ENCODE measurements at places on chromosomes 3 and 15.

DNA sequence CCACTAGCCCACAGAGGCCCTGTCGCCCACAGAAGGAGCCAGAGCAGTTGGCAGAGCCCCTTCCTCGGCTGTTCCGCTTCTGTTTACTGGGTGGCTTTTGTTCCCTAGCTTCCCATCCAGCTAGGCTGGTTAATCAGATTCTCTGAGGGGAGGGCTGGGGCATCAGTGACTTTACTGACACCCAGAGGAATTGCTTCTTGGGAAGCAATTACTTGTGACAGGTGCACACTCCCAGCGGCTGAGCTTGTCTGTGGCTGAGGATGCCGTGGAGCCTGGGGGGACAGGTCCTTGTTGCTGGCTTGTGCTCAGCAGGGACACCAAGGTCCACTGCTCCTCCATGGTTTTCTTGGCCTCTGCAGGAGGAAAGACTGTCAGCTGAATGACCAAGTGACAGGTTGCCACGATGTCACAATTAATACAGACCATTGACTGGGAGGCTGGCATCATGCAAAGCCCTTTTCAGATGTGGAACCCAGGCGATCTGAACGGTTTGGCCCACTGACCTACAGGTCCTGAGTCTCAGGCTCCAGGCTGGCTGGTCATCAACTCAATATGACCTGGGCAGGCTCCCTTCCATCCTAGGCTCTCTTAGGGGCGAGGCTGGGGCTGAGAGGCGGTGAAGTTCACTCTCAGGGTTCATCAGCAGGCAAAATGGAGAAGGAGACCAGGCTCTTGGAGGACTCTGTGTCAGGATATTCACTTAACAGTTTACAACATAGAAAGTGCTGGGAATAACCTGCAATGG is 31.8 kb upstream of the SFMBT1 start:
- no peak for DNase-seq

GRCh38 chr3:71187715-71188114 is 395.8 kb downstream of the FOXP1 start:
- no peak for DNase-seq

DNA sequence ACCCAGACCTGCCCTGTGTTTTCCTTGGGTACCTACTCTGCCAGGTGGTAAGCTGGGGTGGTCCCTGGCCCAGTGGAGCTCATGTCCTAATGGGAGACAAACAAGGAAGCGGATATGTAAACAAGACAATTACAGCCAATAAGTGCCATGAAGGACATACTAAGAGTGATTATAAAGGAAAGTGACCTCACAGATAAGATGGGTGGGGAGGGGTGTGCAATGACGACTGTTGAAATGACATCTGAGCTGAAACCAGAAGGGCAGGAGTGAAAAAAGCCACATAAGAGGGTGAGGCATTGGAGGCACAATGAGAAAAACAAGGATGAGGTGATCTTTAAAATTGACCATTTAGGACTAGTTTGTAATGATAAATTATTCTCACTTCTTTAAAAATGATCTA is 336.2 kb upstream of the IL12A start:
- DNase-seq: no peak

- DNase-seq: no peak
Observed at GRCh38 chr3:197549261-197549885, 6.4 kb downstream of the BDH1 start.

- DNase-seq: no peak
Observed at GRCh38 chr3:10816019-10816862, at the start of gene SLC6A11. Gene SLC6A11 (plus strand): TSS chr3:10816228. CDS start chr3:10816266, 38 bp downstream.

DNA sequence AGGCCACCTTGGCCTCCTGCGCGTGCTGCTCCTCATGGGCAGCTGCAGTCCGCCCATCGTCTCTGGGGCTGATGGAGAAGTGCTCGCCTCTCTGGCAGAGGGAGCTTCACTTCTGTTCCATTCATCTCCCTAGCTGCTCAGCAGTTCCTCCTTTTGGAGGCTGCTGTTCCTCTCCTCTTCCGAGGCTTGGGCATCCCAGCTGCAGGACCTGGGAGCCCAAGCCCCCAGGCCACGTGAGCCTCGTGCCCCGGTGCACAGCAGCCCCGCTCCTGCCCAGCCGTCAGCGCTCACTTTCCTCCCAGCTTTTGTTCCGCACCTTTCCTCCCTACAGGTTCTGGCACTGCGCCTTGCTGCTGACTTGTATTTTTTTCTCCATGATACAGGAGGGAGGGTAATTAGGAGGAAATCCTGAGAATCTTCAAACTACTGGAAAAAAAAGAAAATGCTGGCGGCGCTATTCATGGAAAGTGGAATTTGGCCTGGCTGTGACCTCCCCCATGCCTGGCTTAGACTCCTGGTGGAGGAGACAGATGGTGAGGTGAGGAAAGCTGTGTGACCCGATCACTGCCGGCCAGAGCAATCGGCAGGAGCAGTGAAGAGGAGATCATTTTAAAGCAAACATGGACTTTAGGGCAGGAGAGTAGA is 210.1 kb downstream of the CHST2 start:
- peak; percentile 43 for DNase-seq

- DNase-seq: peak; percentile 90
Observed at GRCh38 chr15:25717457-25718168, 145.5 kb downstream of the ATP10A start.

GRCh38 chr15:69290346-69291164 is 8.2 kb upstream of the PAQR5 start:
- DNase-seq: no peak

DNA sequence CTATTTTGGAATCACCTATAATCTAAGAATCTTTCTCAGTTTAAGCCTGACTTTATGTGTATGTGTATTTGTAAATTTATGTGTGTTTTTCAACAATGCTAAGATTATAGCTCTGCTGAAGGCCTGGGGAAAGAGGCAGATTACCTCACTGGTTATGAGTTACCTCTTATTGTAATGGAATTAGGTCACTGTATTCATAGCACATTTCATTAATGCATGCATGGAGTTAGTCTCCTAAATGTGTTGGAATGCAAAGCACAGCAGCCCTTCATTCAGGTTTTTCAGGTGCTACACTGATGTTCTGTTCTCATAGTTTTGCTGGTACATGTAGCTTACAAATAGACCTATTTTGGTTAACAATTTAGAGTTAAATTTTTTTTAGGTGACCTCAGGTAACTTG is 9.5 kb downstream of the GPR87 start:
- DNase-seq: no peak

GRCh38 chr3:47291158-47291753 is 8.5 kb downstream of the KLHL18 start:
- no peak for DNase-seq

GRCh38 chr15:93321881-93322282 is 232.9 kb upstream of the RGMA start:
- peak; percentile 85 for DNase-seq

GRCh38 chr3:46086986-46087385 is 59.7 kb upstream of the XCR1 start:
- DNase-seq: no peak

- no peak for DNase-seq
Observed at GRCh38 chr3:120931593-120931992, 23.6 kb downstream of the STXBP5L start.

- no peak for DNase-seq
Observed at GRCh38 chr3:120093911-120094775, at the start of gene GSK3B. Gene GSK3B (minus strand): TSS chr3:120094447. CDS start chr3:120093434, 1,013 bp downstream.

GRCh38 chr3:27990837-27991236 is 250.6 kb upstream of the CMC1 start:
- DNase-seq: no peak

GRCh38 chr3:142051351-142051750 is 98.0 kb downstream of the TFDP2 start:
- DNase-seq: no peak

DNA sequence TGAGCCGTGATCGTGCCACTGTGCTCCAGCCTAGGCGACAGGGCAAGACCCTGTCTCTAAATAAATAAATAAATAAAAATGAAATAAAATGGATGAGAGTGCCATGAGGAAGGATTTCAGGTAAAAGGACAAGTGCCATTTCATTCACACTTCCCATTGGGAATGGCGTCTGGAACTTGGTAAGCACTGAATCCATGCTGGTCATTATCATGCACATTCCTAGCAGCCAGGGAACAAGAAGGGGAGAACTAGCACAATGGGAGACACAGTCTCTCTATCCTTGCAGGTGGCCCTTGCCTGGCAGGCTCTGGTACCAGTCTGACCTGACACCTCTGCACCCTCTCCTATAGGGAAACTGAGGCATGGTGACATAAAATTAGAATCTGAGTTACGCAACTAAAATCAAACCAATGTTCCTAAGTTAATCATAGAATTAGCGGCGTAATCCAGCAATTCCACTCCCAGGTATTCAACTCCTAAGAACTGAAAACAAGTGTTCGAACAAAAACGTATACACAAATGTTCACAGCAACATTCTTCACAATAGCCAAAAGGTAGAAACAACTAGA is 70.8 kb upstream of the MFGE8 start:
- no peak for DNase-seq

GRCh38 chr3:152097770-152098169 is 171.0 kb upstream of the MBNL1 start:
- peak; percentile 23 for DNase-seq
